CD4-positive, alpha-beta T cell (primary cell): ENCODE measurements at places on chromosomes 1 and 21.

GRCh38 chr21:31145274-31145673, 107.0 kb upstream of the KRTAP19-8 start:
- DNase-seq, result no peak

DNA sequence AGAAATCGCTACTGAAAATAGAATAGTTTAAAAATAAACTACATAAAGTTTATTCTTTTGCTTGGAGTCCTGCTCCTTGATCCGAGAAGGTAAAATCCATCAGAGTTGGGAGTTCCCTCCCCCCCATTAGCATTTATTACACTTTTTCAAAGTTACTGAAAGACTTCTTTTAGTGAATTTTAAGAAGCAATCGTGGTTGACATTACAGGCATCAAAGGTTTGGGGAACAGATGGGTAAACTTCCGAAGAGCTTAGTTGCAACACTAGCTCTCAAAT, 31.0 kb upstream of the NFIA start:
- no peak for DNase-seq

DNA sequence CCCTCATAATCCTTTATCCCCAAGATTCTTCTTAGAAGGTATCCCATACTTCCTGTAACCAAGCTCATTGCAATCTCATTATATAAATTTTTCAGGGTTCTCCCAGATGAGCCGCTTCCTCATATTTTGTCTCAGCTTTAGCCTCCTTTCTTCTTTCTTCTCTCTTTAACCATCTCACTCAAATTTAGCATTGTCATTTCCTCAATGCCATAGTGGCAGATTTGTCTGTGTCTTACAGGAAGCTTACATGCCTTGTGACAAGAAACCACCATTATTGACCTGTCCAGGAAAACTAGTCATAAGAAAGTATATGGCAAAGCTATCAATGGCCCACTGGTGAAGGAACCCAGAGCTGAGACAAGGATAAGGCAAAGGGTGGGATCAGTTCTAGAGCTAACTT, 6.0 kb upstream of the FCRL2 start:
- no peak for DNase-seq

DNA sequence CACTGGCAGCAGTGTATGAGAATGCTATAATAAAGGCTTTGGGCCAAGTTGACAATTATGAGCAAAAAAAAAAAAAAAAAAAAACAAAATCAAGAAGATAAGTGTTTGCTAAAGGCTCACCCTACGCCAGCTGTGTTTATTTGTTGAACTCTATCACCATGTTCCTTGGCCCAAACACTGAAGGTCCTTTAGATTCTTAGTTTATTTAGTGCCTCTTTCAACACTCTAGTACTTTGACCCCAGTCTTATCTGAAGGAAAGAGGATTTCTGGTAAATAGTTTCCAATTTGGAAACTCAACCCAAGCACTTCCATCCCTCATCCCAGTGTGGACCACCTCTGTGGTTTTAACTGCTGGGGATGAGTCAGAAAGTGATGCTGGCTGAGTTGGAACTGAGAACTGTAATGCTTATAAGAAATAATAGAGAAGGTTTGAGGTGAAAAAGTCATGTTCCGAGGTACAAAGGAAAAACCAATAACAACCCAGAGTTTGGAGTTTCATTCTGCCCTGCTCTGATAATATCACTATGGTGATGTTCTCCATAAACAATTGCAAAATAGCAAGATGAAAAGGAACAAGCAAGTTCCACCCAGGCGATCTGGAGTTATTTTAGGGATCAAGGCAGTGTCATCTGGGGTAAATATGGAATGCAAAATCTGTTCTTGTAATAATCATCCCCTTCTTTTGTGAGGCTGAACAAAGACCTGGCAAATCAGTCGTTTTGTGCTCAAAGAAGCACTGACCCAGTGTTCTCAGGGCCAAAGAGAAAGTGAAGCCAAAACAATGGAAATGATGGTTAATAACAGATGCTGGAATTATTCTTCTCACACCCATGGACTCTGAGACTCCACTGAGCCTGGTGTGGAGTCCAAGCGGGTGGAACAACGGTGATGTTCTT, 19.7 kb upstream of the CAPZB start:
- DNase-seq, result no peak

GRCh38 chr1:3978990-3979325, 78.9 kb upstream of the C1orf174 start:
- no peak for DNase-seq

DNA sequence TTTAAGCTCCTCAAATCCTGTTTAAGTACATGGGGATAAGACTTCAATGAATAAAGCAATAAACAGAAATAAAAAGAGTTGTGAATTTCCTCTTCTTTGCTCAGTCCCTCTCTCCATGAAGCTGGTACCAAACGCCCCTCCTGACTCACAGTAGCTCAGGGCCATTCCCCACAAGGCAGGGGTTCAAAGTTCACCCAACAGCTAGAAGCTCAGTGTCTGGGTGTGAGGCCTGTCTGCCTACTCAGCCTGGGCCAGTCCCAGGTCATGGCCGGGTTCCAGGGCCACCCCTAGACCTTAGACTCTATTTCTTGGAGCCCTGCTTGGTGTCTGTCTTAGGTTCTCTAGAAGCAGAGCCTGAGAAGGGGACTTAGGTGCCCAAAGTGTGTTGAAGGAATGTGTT, 251.5 kb downstream of the GRIK3 start:
- no peak for DNase-seq
